ENCODE measurements at places on chromosomes 7 and 10. TPM values are rescaled to one million over a fixed set of nuclear protein-coding genes. Genes with fewer than 3 reads are reported as not detected.

The NKX1-2 gene
- not detected for total RNA-seq

DNA sequence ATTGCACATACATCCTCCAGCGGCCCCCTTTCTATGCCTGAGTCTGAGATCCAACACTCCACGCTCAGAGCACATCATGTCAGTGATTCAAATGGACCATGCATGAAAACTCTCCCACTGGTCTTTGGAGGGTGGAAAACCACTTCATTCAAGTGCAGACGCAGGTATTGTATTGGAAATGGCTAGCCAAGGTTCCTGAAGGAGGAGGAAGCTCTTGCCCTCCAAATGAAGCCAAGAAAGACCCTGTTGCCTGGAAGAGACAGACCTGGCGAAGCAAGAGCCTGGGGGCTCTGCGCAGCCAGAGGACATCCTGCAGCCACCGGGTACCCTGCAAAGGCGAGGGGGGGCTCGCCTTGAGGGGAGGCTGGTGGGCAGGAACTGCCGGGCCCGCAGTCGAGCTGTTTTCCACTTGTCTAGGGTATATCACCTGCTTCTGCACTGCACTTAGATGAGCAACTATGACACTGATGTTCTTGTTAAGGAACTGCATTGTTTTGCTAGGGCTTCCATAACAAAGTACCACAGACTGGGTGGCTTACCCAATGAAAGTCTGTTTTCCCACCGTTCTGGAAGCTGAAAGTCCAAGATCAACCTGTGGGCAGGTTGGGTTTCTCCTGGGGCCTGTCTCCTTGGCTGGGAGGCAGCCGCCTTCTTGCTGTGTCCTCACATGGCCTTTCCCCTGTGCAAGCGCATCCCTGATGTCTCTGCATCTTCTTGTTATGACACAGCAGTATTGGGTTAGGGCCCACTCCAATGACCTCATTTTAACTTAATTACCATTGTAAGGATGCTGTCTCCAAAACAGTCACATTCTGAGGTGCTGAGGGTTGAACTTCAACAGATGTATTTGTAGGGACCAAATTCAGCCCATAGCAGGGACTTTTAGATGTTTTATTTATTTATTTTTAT, 233.4 kb downstream of the ARHGAP12 start:
- DNase-seq: no peak

DNA sequence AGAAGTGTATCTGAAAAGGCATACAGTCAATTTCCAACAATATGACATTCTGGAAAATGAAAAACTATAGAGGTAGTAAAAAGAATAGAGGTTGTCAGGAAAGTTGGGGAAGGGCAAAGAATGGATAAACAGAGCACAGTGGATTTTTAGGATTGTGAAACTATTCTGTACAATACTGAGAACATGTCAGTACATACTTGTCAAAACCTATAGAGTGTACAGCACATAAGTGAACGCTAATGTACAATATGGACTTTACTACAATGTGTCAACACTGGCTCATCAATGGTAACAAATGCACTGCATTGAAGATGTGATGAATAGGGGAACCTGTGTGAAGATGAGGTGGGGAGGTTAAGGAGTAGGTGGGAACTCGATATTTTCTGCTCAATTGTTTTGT, 483.0 kb upstream of the PFKP start:
- DNase-seq: no peak

DNA sequence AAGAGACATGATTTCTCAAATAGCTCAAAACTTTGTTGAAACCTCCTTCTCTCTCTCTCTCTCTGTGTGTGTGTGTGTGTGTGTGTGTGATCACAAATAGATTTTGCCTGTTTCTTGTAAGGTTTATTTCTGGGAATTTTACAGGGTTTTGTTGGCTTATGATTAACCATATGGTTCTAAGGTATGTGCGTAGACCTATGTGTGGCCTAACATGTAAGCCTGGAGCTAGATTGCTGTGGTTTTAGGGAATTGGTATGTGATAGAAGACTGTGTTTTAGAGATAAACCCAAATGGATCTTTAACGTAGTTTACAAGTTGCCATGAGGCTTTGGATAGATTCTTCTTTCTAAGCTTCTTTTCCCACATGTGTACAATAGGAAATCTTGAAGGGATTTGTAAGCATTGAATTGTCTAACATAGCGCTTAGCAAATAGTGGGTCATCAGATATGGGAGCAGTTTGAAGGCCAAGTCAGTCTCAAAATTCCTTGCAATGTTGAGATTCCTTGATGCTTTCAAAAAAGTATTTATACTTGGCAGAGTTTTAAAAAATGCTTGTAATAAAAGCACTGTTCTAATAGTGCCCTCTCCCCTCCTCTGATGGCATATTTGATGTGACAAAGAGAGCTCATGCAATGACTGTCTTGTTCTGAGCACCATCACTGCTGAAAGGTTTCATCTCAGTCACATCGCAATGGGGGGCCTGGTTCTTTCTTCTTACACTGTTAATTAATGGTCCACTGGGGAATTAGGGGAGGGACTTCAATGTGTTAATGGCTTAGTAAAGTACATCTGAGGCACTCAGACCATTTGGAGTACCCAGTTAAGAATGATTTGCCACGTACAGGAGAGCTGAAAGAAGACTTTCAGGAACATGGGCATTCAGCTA, 118.2 kb downstream of the SNX10 start:
- DNase-seq: no peak

DNA sequence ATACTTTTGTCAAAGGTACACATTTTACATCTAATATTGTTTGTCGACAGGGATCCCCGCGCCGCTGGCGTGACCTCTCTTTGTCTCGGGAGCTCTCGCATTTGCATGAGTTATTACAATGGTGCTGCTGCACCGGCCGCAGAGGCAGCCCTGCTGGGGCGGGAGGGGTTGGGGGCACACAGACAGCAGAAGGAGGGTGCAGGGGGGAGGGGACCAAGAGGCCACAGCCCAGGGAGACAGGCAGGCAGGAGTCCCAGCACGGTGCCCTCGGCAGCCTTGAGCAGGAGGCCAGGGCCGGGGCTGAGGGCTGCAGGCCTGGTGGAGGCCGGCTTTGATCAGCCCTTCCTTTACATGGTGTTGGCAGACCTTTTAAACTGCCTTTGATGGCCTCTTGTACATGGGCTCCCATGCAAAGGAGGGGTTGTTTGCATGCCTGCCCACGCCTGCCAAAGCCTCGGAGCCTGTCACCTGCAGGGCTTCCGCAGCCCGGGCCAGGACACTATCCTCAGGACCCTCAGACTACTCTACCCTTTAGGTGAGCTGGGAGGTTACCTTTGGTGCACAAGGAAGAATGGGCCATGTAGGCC, 95.5 kb downstream of the EBF3 start:
- no peak for DNase-seq

GRCh38 chr10:35043796-35044344, 46.3 kb downstream of the CUL2 start:
- DNase-seq: no peak

All from stomach (tissue), 19 donors.